Central memory CD8-positive, alpha-beta T cell (primary cell): ENCODE measurements at places on chromosomes 16 and 17.

GRCh38 chr17:45753645-45754225 lies 30.4 kb upstream of the CRHR1 start:
- DNase-seq, result no peak

GRCh38 chr16:85422632-85423550 lies 190.2 kb upstream of the GSE1 start:
- DNase-seq, result no peak

DNA sequence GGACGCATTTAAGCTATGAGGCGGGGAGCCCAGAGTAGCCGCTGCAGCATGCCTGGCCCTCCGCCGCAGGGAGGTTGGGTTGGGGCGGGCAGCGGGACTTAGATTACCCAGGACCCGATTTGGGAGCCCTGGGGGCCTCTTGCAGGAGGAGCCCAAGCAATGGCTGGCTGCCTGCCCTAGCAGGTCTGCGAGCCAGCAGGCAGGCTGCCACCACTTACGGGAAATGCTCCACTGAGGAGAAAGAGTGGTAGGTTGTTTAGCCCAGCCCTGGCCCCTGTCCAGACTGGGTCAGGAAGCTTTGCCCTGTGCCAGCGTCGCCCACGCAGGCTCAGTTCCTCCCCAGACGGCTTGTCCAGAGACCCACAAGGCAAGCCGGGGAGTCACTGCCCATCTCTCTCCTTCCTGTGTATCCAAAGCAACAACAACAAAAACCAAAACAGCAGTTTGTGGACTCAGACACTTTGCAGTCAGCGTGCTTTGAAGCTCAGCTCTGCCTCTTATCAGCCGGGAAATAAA lies 10.3 kb upstream of the TVP23A start:
- no peak for DNase-seq

DNA sequence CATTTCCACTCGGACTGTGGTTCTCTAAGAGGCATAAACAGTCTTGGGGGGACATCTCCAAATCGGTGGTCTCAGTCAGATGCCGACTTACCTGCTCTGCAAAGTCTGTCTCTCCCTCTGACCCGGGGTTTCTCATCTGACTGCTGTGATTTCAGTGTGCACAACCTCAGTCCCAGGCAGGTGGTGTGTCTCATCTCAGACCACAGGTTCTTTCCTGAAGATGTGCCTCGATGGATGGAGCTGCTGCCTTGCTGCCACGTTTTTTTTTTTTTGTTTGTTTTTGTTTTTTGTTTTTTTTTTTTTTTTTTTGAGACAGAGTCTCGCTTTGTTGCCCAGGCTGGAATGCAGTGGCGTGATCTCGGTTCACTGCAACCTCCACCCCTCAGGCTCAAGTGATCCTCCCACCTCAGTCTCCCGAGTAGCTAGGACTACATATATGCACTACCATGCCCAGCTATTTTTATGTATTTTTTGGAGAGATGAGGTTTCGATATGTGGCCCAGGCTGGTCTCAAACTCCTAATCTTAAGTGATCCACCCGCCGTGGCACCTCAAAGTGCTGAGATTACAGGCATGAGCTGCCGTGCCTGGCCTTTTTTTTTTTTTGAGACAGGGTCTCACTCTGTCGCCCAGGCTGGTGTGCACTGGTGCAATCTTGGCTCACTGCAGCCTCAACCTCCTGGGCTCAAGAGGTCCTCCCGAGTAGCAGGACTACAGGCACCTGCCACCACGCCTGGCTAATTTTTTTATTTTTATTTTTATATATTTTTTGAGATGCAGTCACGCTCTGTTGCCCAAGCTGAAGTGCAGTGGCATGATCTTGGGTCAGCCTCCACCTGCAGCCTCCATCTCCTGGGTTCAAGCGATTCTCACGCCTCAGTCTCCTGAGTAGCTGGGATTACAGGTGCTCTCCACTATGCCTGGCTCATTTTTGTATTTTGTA lies 15.4 kb downstream of the SPIRE2 start:
- DNase-seq, result no peak

DNA sequence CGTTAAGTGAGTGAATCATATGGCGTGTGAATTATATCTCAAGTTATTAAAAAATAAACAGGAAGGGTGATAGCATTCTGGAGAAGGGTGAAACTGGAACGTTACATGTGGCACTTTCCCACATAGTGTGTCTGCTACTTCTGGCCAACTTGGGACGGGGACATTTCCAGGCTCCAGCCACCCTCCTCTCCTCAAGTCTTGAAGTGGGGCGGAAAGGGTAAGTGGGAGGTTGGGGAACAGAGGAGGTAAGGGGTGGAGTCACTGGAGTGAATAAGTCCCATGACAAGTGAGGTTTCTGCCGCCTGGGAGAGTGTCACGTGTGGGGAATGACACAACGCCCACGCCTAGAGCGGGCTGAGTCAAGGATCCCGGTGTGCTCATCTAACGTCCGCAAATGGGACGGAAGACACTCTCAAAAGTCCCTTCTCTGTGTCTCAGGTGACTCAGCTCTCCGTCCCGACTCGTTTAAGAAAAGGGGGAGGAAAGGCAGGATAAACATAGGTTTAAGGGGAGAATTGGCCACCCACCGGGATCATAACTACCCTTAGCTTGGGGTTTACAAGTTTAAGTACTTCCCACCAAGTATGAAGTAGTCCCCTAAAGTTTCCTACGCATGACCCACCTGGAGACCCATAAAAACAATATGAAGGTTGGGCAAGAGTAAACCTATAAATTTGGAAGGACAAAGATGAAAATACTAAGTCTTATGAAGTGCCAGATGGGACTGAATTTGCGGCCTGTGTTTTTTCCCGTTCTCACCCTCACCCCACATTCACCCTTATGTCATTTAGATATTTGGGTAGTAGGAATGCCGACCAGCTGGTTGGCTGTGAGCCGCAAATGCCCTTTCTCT lies 1.2 kb upstream of the SPAG9 start:
- DNase-seq, result no peak

GRCh38 chr17:49528966-49529365 lies 33.9 kb downstream of the NGFR start:
- DNase-seq, result no peak

DNA sequence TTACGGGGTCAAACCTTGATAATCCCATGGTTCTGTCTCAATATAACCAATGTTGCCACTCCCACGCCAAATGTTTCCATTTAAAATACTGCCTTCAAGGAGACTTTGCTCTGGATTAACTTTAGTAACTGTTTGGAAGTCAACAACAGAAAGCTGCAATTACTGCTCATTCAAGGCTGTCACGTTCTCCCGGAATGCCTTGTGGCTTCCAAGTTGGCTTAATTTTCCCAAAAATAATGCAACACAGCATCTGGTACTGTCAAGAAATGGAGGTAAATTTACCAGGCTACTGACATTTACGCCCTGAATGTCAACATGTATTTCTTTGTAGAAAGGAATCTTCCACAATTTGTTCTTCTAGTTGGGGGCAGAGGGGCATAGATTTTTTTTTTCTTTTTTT lies 38.2 kb downstream of the GPRC5B start:
- DNase-seq, result no peak

GRCh38 chr16:11949527-11949926 lies 7.7 kb upstream of the NPIPB2 start:
- DNase-seq, result no peak

- DNase-seq, result no peak
Observed at GRCh38 chr17:30579610-30580315, 102.6 kb downstream of the GOSR1 start.

- no peak for DNase-seq
Observed at GRCh38 chr16:66267292-66268014, 99.0 kb upstream of the CDH5 start.

DNA sequence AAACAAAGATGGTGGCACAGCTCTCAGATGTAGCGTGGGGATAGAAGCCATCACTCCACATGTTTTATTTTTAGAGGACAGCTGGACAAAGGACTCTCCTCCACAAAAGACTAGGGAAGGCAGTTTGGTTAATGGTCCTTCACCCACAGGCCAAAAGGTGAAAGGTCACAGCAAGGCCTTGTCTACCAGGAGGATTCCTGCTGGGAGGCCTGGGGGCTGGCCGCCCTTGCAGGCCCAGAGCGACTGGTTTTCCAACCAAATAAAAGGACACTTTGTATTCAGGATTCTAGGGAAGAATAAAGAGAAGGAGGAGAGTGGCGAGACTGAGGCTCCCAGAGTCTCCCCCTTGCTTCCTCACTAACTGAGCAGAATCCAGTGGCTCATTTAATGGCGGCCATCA lies 94.3 kb downstream of the AXIN2 start:
- no peak for DNase-seq

GRCh38 chr17:57762452-57763395 lies 17.6 kb upstream of the CCDC182 start:
- DNase-seq, result no peak

DNA sequence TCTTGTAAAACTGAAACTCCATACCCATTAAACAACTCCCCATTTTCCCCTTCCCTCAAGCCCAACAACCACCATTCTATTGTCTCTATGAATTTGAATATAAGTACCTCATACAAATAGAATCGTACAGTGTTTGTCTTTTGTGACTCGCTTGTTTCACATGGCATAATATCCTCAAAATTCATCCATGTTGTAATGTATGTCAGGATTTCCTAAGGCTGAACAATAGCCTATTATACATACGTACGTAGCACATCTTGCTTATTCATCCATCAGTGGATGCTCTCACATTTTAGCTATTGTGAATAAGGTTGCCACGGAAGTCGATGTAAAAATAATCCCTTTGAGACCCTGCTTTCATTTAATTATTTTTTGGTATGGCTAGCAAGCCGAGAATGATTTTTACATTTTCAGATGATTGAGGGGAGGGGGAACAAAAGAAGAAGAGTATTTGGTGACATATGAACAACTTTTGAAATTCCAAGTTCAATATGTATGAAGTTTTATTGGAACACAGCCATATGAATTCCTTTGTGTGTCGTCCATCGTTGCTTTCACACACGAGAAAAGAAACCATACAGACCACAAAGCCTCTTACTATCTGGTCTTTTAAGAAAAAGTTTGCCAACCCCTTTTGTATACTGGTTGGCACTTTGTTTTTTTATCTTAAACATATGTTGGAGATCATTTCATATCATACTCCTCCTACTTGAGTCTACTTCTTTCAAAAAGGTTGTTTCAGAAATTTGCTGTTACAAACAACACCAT lies 371.2 kb downstream of the NPIPA8 start:
- DNase-seq, result no peak

- no peak for DNase-seq
Observed at GRCh38 chr16:13970708-13971422, 50.9 kb downstream of the ERCC4 start.

DNA sequence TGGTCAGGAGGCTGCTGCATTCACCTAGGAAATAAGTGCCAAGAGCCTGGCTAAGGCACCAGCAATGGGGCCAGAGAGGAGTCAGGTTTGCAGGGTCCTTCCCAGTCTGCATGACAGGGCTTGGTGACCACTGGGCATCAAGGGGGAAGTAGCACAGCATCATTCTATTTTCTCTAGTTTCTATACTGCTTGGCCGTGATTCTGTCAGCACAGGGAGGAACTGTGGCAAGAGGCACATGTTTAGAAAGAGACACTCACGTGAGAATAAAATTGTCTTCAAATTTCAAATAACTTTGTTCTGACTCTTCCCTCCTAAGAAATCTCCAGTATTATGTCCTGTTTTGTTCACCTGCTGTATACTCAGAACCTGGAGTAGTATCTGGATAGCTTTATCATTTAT lies 37.8 kb downstream of the ERN1 start:
- no peak for DNase-seq

GRCh38 chr16:80971819-80972218 lies 34.9 kb downstream of the CMC2 start:
- no peak for DNase-seq

DNA sequence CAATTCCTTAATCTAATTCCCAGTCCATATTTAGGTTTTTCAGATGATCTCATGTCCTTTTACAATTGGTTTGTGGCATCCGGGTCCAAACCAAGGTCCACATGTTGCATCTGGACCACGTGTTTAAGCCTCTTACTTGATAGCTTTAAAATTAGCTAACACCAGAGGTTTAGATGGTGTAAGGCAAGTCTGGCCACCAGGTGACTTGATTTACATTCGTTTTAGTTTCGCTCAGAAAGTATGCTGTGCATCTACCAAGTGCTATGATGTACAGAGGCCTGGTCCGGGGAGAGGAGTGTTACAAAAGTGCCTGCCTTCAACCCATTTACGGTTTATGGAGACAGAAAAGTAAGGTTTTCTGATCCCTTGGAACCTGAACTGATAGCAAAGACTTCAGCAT lies 878 bp upstream of the DNAJA2 start:
- no peak for DNase-seq

GRCh38 chr17:29881256-29881655 lies 48.8 kb downstream of the SSH2 start:
- no peak for DNase-seq

DNA sequence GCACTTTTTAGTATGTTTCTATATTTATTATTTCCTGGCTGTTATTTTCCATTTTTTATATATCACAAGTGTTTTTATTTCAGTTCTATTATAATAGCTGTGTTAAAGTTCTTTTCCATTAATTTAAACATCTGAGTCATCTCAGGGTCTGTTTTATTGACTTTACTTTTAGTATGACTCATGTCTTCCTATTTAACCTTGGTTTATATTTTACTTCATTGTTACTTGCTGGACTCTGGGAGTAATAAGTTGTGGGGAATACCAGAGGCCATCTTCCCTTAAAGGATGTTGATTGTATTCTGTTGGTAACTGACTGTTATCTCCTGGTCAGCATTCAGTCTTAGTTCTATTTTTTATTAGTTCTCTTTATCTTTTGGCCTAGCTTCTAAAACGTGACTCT lies 1508.2 kb downstream of the CDH11 start:
- no peak for DNase-seq

- DNase-seq, result no peak
Observed at GRCh38 chr17:142102-142661, 4.8 kb downstream of the SCGB1C2 start.

GRCh38 chr17:1776328-1776727 lies 14.5 kb downstream of the SERPINF1 start:
- DNase-seq, result no peak

GRCh38 chr17:73165616-73166404 lies 1.0 kb downstream of the SSTR2 start:
- no peak for DNase-seq

DNA sequence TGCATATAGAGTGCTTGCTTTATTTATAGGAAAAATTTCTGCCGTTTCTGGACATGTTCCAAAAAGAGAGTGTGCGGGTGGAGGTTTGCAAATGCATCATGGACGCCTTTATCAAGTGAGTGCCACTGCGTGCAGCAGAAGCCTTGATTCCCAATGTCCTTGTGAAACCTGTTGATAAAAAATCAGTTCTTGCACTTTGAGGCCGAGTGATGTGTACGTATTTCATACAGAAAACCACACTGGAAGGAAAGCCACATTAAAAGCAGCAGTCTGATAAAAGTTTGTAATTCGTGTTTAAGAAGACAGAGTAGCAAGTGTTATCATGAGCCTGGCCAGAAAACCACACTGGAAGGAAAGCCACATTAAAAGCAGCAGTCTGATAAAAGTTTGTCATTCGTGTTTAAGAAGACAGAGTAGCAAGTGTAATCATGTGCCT lies 78.0 kb downstream of the KNOP1 start:
- peak; percentile 15 for DNase-seq

DNA sequence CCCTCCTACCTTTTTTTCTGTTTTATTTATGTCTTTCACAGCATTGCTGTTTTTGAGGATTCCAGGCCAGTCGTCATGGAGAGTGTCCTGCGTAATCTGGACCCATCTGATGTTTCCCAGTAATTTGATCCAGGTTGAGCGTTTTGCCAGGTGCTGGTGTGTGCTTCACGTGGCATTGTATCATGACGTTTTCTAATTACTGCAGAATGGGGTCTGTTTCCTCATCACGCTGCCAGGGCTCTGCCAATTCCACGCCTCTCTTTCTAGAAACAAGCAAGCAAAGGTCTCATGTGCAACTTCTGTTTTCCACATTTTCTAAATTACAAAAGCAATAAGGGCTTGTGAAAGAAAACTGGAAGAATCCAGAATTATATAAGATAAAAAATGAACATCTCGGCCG lies 28.3 kb upstream of the BHLHA9 start:
- no peak for DNase-seq

- no peak for DNase-seq
Observed at GRCh38 chr17:75878174-75878998, at the start of gene TRIM47. TSS of gene TRIM47 (minus strand) at chr17:75878581. CDS start at chr17:75878548, 33 bp downstream.
